ENCODE measurements at places on chromosomes 3 and 15.

- H3K27ac ChIP-seq: no peak overlapping the region
- H3K36me3 ChIP-seq: peaks cover 1% of the 10 kb centered on the region
- DNase-seq: no peak
- H3K4me3 ChIP-seq: peak overlapping the region; percentile 73
- H3K27me3 ChIP-seq: peaks cover 40% of the 10 kb centered on the region
These were observed 3.9 kb downstream of the GP5 start for GRCh38 chr3:194395212-194395611.

GRCh38 chr3:54541369-54541768 is 386.5 kb downstream of the LRTM1 start:
- no peaks in the 10 kb centered on the region for H3K4me1 ChIP-seq
- no peak overlapping the region for H3K4me3 ChIP-seq
- DNase-seq: no peak
- H3K27ac ChIP-seq: no peak overlapping the region

- no peak overlapping the region for H3K27ac ChIP-seq
- no peaks in the 10 kb centered on the region for H3K4me1 ChIP-seq
- H3K27me3 ChIP-seq: no peaks in the 10 kb centered on the region
- H3K4me3 ChIP-seq: no peak overlapping the region
- DNase-seq: no peak
- H3K36me3 ChIP-seq: no peaks in the 10 kb centered on the region
These were observed 119.0 kb upstream of the WNT7A start for GRCh38 chr3:13998831-13999230.

DNA sequence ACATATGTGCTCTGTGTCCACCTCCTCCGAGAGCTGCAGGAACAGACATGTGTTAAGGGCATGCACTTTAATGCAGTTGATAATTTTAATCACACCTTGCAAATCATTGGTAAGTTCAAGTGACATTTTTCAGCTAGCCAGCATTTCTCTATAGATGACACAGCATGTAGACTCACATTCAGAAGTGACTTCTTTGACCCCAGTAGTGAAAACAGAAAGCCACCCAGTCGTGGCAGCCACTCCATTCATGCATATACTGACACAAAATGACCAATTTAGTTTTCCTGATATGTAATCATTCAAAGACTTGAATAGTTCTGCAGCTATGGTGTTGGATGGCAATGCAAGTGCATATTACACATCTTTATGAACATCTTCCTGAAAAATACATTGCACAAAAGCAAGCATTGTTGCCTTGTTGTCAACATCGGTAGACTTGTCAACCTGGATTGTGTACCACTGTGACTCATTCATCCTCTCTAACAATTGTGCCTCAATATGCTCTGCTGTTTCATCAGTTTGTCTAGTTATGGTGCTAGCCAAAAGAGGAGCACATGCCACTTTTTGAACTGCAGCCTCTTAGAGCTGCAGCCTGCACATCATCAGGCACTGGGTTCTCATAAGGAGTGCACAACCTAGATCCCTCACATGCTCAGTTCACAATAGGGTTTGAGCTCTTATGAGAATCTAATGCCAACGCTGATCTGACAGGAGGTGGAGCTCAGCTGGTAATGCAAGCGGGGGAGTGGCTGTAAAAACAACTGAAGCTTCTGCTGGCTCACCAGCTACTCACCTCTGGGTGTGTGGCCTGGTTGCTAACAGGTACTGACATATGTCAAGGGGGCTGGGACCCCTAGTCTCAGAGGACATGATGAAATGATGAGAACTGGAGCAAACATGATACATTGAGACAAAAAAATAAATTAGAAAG is 622.0 kb downstream of the PYDC2 start:
- no peaks in the 10 kb centered on the region for H3K4me1 ChIP-seq
- DNase-seq: no peak
- H3K27me3 ChIP-seq: no peaks in the 10 kb centered on the region
- H3K4me3 ChIP-seq: no peak overlapping the region
- no peak overlapping the region for H3K27ac ChIP-seq

DNA sequence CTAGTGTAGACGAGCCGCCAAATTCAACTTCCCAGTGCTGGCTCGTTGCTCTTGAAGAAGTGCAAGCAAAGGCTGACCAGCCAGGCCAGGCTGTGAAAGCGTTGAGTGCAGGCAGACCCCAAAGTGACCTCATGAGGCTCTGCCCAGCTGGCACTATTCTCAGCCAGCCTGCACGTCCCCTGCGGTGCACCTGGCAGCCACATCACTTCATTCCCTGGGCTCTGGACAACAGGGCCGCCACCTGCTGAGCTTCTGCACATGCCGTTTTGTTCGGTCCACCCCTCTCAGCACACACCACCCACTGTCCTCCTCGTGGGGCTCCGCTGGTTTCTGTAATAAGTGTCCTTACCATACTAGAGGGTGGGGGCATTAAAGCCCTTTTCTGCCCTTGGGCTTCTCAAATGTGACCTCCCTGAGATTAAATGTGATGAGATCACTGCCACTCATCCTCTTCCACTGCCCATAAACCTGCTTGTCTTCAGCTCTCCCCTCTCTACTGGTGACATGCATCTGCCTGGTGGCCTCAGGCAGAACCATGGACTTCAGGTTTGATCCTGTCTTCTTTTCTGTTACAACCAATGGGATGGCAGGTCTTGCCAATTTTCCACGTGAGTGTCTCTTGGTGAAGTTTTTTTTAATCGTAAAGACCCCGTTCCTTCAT is 6.1 kb downstream of the RASGRF1 start:
- H3K4me1 ChIP-seq: no peaks in the 10 kb centered on the region
- no peak overlapping the region for H3K27ac ChIP-seq
- no peak for DNase-seq
- no peaks in the 10 kb centered on the region for H3K36me3 ChIP-seq
- peaks cover 22% of the 10 kb centered on the region for H3K27me3 ChIP-seq

DNA sequence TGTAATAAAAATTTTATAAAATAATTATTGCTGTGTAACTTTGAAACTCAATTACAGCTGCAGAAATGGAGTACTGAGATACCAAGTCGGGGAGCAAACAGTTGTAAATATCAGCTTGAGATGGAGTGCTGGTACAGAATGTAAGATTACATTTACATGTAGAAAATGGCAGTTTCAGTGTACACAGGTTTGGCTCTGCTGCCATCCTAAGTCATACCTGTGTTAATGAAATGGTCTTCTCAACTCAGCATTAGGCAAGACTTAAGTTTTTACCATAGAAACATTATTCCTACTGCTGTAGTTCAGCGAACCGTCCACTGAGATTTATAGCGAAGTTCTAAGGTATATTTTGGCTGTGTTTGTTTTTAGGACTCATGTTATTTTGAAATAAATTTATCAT is 110.1 kb upstream of the TBL1XR1 start:
- DNase-seq: no peak
- H3K4me3 ChIP-seq: no peak overlapping the region
- H3K4me1 ChIP-seq: peaks cover 2% of the 10 kb centered on the region
- H3K27me3 ChIP-seq: no peaks in the 10 kb centered on the region
- no peak overlapping the region for H3K27ac ChIP-seq

GRCh38 chr15:52021892-52022540 is 3.0 kb downstream of the MAPK6 start:
- H3K4me1 ChIP-seq: peaks cover 41% of the 10 kb centered on the region
- peaks cover 14% of the 10 kb centered on the region for H3K36me3 ChIP-seq
- H3K27ac ChIP-seq: peak overlapping the region; percentile 58
- H3K27me3 ChIP-seq: no peaks in the 10 kb centered on the region
- H3K4me3 ChIP-seq: peak overlapping the region; percentile 28
- DNase-seq: no peak

- peak within 1 kb of the TSS; percentile 95 for H3K4me3 ChIP-seq
- no peaks in the 10 kb centered on the region for H3K27me3 ChIP-seq
- peak within 1 kb of the TSS; percentile 92 for H3K27ac ChIP-seq
- peak; percentile 74 for DNase-seq
These were observed at the start of gene DALRD3 for GRCh38 chr3:49017971-49018706. Gene DALRD3 (minus strand): TSS chr3:49018580. CDS start chr3:49018564, 16 bp downstream.

DNA sequence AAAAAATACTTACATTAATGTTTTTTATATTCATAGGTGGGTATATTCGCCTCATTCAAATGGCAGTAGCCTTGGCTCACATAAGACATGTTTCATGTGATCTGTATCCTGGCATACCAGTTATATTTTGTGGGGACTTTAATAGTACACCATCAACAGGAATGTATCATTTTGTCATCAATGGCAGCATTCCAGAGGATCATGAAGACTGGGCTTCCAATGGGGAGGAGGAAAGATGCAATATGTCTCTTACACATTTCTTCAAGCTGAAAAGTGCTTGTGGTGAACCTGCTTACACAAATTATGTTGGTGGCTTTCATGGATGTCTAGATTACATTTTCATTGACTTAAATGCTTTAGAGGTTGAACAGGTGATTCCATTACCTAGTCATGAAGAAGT is 3.5 kb downstream of the PDE12 start:
- no peak for DNase-seq
- peaks cover 43% of the 10 kb centered on the region for H3K36me3 ChIP-seq
- H3K27ac ChIP-seq: no peak overlapping the region
- peak overlapping the region; percentile 63 for H3K4me3 ChIP-seq
- peaks cover 38% of the 10 kb centered on the region for H3K4me1 ChIP-seq
- H3K27me3 ChIP-seq: no peaks in the 10 kb centered on the region

GRCh38 chr3:153159771-153160397 is 2.1 kb upstream of the RAP2B start:
- no peak for DNase-seq
- peaks cover 17% of the 10 kb centered on the region for H3K4me1 ChIP-seq
- H3K4me3 ChIP-seq: peak overlapping the region; percentile 94
- peak overlapping the region; percentile 98 for H3K27ac ChIP-seq

DNA sequence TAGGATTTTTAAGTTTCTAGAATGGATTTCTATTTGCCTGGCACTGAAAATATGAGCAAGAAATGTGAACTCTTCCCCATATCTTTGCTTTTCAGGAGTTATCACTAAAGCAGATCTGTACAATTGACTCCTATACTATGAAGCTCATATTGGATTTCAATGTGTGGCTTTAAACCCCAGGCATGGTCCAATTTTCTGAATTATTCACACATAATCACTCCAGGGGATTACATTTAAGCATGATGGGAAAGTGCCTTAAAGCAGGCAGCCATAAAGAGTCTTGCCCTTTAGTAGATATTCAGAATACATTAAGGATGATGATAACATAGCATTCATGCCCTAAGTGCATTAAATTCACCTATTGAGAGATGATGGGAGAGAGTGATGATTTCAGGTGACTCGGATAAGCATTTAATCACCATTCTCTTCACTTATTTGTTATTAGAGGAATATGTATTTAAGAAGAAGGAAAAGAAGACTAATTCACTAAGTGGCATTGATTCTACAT is 331.8 kb upstream of the ROBO1 start:
- H3K4me3 ChIP-seq: no peak overlapping the region
- no peak for DNase-seq
- no peak overlapping the region for H3K27ac ChIP-seq
- H3K36me3 ChIP-seq: no peaks in the 10 kb centered on the region
- no peaks in the 10 kb centered on the region for H3K4me1 ChIP-seq

- DNase-seq: no peak
- no peak overlapping the region for H3K4me3 ChIP-seq
- H3K27me3 ChIP-seq: no peaks in the 10 kb centered on the region
- H3K4me1 ChIP-seq: peaks cover 52% of the 10 kb centered on the region
These were observed 14.6 kb downstream of the ADAM10 start for GRCh38 chr15:58734859-58735258.

DNA sequence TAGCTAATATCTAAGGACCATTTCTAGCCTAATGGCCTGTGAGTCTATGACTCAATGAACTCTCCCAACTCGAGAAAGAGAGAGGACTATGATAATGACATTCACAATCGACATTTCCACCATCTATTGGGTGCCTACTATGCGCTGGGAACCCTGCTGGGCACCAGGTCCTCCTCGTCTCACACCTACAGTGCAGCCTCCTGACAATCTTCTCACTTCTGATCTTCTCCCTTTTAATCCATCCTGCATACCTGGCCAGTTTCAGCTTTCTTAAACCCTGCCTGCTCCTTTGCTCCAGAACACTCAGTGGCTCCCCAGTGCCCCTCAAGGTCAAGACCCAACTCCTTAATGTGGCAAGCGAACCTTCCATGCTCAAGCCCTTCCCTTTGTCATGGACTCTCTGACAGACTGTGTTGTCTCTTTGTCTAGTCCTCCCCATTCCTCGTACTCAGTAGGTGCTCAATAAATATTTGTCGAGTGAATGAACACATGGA is 3.5 kb upstream of the SLC6A1 start:
- no peak for DNase-seq
- H3K27ac ChIP-seq: no peak overlapping the region

DNA sequence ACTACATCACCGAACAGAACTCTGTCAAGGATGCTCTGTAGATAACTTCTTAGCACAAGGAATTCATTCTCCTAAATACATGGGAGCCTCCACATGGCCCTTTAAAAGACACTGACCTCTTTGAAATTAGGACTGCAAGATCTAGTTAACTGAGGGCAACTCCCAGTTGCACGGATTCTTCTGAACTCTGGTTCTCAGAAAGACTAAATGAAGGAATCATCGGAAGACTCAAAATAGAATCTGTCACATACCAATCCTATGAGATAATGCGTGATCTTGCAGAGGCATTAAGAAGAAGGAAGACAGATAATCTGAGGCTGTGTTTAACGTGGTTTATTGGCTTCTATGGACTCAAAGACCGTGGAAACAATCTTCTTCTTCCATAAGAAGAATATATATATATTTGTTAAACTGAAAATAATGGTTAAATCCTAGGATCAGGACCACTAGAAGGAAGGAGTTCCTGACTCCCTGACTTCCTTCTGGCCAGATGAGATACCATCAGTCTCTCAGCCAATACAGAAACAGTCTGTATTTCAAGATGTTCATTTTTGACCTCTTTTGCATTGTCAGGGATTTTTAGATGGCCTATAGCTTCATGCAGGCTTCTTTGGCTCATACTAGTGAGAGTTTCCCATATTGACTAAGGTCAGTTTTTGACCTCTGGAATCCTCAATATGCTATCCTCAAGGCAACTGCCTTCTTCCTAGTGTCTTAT is 33.9 kb upstream of the TBC1D23 start:
- H3K27me3 ChIP-seq: no peaks in the 10 kb centered on the region
- peaks cover 8% of the 10 kb centered on the region for H3K4me1 ChIP-seq
- no peaks in the 10 kb centered on the region for H3K36me3 ChIP-seq
- no peak for DNase-seq
- H3K4me3 ChIP-seq: no peak overlapping the region
- H3K27ac ChIP-seq: no peak overlapping the region

DNA sequence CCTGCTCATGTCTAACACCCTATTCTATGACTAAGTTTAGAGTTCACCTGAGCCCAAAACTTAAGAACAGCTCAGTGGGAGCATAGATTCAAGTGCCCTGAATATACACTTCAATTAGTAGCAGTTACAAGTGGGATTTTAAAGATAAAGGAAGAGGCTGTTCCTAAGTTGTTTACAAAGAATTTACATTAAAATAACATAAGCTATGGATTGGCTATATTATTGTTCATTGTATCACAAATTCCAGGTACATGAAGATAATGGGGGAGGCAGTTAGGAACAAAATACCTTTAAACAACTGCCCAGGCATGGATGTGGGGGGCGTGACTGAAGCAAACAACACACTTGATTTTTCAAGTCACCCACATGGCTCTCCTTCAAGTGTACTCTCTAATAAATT is 52.7 kb downstream of the ROPN1B start:
- no peaks in the 10 kb centered on the region for H3K36me3 ChIP-seq
- no peaks in the 10 kb centered on the region for H3K27me3 ChIP-seq
- H3K27ac ChIP-seq: no peak overlapping the region
- peaks cover 3% of the 10 kb centered on the region for H3K4me1 ChIP-seq
- no peak for DNase-seq

- no peaks in the 10 kb centered on the region for H3K36me3 ChIP-seq
- H3K4me1 ChIP-seq: no peaks in the 10 kb centered on the region
- DNase-seq: no peak
- no peak overlapping the region for H3K27ac ChIP-seq
- H3K27me3 ChIP-seq: peaks cover 36% of the 10 kb centered on the region
- H3K4me3 ChIP-seq: no peak overlapping the region
These were observed 4.0 kb downstream of the CLRN1 start for GRCh38 chr3:150968341-150969035.
